Activated CD4-positive, alpha-beta T cell treated with anti-CD3 and anti-CD28 coated beads, Interleukin-2, amount 10 ng/mL, durations not matched to agents 7 days and 5 days (primary cell): ENCODE measurements at places on chromosomes 4 and X. TPM values are rescaled to one million over a fixed set of nuclear protein-coding genes. Genes with fewer than 3 reads are reported as not detected.

- H3K27ac ChIP-seq = no peak overlapping the region
- DNase-seq = no peak
- H3K4me3 ChIP-seq = no peak overlapping the region
- peaks cover 6% of the 10 kb centered on the region for H3K27me3 ChIP-seq
- H3K36me3 ChIP-seq = no peaks in the 10 kb centered on the region
Measured at GRCh38 chrX:23811656-23812055, 28.7 kb downstream of the SAT1 start.

NLRP2B gene
- not detected for total RNA-seq

GRCh38 chrX:12843668-12844279 is 23.1 kb upstream of the TLR7 start:
- no peaks in the 10 kb centered on the region for H3K27me3 ChIP-seq
- H3K36me3 ChIP-seq = peaks cover 11% of the 10 kb centered on the region
- DNase-seq = peak; percentile 6
- peak overlapping the region; percentile 56 for H3K4me3 ChIP-seq

DNA sequence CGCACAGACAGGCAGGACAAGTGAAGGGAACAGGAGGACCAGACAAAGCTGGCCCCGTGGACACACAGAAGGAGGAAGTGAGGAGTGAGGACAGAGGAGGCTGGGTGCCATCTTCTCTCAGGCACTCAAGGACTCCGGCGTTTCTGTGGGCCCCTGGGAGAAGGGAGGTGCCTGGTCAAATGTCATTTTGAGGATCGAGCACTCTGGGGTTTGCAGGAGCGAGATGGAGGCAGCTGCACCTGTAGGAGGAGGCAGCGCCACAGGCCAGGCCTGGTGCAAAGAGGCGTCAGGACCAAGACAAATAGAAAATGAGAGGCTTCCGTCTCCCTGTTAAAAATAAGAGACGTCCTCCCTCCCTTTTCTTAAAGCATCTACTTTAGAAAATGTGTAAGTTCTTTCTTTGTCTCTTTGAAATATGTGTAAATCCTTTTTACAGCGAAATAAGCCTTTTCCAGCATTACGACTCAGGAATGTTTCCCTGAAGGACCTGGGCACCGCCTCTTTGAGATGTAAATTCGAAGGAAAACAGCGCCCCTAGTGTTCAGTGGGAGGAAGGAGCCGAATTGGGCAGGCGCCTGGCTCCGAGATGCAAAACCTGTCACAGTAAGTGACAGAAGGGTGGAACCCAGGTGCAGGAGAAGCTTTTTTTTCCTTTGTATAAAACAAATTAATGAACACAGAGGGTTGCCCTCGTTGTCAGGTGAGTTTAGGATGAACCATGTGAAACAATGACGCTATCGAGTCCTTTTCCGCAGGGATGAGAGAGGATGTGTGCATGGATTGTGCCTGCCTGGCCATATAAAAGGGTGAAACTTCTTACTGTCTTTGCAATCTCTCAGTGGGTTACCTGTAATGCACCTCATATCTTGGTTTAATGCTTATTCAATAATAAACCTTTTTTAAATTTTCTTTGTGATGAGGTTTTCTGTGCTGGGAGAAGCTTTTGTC is 1.4 kb upstream of the C4orf50 start:
- H3K27ac ChIP-seq = no peak overlapping the region
- no peaks in the 10 kb centered on the region for H3K27me3 ChIP-seq
- DNase-seq = peak; percentile 45
- no peaks in the 10 kb centered on the region for H3K4me1 ChIP-seq
- no peak overlapping the region for H3K4me3 ChIP-seq
- no peaks in the 10 kb centered on the region for H3K36me3 ChIP-seq

DNA sequence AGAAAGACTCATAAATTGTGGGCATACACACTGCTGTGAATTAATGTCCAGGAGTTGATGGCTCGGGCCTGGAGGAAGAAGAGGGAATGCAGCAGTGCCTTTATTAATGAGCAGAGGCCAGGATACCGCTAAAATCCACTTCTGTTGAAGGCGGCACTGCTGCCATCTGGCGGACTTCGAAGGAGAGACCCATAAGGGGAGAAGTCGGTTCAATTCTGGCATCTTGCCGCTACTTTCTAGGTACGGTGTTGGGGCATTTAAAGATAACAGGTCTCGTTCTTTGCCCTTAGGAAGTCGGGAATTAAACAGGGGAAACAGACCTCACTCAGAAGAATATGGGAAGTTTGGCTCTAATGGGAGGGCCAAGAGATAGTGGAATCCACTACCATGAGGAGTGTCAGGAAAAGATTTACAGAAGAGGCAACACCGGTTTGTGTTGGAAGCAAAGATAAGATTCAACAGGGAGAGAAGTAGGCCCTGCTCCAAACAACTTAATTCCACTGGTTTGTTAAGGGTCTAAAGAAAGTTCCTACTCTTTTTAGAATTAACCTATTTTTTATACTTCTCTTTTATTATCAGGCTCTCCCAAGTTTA is 133.6 kb upstream of the GIMD1 start:
- DNase-seq = peak; percentile 31
- no peak overlapping the region for H3K4me3 ChIP-seq
- H3K4me1 ChIP-seq = no peaks in the 10 kb centered on the region
- peaks cover 3% of the 10 kb centered on the region for H3K27me3 ChIP-seq

- no peak for DNase-seq
- peaks cover 54% of the 10 kb centered on the region for H3K4me1 ChIP-seq
- no peak overlapping the region for H3K27ac ChIP-seq
- peaks cover 47% of the 10 kb centered on the region for H3K36me3 ChIP-seq
Measured at GRCh38 chr4:55399581-55399980, 3.8 kb downstream of the TMEM165 start.

PHKA1 gene
- total RNA-seq = 0.87 TPM
